Cortex of kidney (tissue), 1 donor: ENCODE measurements at places on chromosomes 1 and 21.

DNA sequence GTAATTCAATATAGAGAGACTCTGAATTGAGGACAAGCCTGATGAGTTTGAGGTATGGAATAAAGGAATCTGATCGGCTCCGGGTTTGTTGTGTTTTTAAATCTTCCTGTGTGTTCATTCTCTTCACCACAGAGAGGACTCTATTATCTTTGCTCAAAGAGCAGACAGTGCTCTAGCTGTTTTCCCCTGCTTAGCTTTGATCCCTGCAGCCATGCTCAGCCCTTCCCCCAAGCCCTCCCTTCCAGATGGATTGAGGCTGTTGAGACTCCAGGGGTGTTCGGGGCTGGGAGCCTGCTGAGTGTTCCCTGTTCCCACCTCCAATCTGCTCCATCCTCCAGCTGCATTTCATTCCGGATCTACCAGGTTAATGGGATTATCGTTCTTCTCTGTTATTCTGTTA lies 74.2 kb upstream of the CXADR start:
- DNase-seq: no peak

GRCh38 chr1:208888376-208888775 lies 644.2 kb upstream of the PLXNA2 start:
- DNase-seq: no peak

DNA sequence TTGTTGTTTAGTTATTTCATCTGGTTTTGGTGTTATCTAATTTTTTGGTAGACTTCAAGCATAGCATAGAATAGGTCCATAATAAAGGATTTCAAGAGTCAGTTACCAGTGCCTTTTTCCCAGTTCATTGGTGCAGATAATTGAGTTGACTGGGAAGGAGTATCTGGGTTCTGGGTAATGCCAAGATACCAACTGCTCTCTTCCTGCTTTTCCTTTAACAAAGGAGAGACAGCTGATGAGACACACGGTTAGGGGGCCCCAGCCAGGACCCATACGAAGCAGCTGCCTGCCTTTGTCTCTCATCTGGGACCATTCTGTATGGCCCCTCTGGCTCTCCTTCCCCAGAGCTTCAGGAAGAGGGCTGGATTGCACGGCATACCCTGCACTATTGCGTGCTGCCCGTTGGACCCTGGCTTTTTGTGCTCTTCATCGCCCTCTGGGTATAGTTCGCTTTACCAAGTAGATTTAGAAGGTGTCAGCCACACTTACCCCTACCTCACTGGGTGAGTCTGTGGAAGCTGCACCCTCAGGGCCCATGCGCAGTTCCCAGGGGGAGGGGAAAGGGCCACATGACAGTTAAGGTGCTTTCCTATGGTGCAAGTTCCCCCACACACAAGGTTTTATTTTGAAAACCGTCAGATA lies 7.0 kb downstream of the NAV1 start:
- DNase-seq: no peak

- DNase-seq: no peak
Measured at GRCh38 chr1:29939079-29939478, 702.8 kb downstream of the PTPRU start.

DNA sequence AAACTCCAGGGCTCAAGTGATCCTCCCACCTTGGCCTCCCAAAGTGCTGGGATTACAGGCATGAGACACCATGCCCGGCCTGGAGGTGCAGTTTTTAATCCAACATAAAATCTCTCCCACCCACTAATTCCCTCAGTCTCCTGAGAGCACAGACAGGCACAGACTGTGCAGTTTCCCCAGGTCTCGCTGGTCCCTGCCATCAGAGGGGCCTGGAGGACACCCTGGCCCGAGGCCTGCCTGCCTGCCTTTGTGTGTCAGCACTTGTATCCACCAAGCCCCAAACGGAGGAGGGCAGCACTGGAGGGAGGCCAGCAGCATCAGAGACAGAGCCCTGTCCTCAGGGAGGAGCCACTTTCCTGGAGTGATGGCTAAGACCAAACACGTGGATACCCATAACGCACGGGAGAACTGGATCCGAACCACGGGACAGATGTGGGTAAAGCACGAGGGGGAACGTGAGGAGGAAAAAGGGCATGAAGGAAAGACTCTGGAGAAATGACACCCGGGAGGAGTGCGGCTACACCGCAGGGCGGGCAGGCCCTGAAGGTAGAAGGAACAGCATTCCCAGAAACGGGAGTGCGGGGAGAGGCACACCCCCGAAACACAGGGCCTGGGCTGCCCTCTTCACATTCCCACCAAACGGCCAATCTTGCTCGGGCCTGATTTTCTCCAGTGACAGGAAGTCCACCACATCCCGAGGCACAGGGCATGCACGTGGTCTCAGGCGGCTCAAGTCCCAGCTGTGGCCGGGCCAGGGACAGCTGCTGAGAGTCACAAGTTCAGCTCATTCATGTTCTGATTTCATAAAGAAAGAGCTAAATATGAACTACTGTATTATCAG lies 29.7 kb downstream of the NPHP4 start:
- DNase-seq: no peak

GRCh38 chr1:183137782-183138181 lies 48.3 kb upstream of the LAMC2 start:
- no peak for DNase-seq

DNA sequence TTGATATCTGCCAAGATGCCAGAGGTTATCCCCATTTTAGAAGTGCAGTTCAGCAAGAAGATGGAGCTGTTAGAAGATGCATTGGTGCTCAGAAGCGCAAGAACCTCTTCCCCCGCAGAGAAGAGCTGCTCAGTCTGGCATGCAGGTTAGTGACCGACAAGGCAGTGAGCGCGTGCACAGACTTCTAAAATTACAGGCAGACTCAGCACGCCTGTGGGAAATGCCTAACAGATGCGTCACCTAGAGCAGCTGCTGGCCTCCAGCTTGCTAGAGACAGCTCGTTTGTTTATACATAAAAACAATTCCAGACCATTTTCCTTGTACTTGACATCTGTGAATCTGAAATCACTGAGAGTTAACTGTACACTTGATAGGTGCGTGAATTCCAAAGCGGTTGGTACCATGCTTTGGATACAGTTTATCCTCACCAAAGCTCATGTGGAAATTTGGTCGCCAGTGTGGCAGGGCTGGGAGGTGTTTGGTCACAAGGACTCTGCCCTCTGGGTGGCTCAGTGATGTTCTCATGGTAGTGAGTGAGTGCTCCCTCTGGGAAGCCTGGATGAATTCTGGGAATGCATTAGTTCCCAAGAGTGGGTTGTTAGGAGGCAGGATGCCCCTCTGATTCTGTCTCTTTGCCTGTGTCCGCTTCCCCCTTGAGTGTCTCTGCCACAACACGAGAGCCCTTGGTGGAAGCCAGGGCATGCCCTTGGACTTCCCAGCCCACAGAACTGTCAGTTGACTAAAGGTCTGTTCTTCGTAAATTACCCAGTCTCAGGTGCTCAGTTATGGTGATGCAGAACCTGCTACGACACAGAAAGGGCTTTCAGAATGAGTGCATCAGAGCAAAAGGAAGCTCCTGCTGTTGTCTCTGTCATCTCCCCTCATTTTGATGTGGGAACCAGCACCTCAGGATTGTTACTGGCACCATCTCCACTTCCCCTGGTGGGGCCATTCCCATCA lies 24.4 kb downstream of the SNAP47 start:
- DNase-seq: no peak

- no peak for DNase-seq
Measured at GRCh38 chr1:143665606-143666005, 306.2 kb downstream of the FAM72C start.

GRCh38 chr1:241817331-241817792 lies 30.6 kb upstream of the EXO1 start:
- DNase-seq: no peak

GRCh38 chr1:31423418-31423947 lies 10.5 kb downstream of the SERINC2 start:
- DNase-seq: no peak

DNA sequence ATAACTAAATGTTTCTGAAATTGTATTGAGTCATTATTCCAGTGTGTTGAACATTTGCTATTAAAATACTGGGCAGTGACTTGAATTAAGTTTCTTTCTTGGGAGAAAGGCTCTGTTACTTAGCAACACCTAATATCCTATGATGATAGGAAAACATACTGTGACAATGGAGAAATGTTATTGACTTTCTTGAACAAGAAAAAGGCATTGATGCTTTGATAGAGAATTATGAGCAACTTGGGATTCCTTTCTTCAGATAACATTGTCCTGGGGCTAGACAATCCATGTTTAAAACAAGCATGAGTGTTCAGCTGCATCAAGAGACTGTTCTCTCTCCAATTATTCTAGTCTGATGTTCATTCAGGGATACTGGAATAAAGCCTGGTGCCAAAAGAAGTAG lies 215.9 kb upstream of the L1TD1 start:
- no peak for DNase-seq

DNA sequence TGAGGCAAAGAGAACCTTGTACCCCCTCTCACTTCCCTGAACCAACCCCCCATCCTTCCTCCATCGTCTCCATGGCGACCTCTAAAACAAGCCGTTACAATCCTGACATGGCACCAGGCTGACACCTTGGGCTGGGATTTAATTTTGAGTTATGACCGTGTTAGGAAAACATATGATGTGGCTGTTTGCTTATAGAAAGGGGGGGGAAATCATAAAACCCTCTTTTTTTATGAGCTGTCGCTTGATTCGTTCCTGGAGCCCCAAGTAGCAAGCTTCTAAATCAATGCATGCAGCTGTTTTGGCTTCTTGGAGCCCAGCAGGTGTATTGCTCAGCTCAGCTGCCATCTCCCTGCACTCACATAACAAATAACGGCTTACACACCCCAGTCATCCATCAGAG lies 301.2 kb upstream of the SPAG17 start:
- no peak for DNase-seq

GRCh38 chr1:240092301-240093119 lies 827 bp downstream of the FMN2 start:
- DNase-seq: no peak

DNA sequence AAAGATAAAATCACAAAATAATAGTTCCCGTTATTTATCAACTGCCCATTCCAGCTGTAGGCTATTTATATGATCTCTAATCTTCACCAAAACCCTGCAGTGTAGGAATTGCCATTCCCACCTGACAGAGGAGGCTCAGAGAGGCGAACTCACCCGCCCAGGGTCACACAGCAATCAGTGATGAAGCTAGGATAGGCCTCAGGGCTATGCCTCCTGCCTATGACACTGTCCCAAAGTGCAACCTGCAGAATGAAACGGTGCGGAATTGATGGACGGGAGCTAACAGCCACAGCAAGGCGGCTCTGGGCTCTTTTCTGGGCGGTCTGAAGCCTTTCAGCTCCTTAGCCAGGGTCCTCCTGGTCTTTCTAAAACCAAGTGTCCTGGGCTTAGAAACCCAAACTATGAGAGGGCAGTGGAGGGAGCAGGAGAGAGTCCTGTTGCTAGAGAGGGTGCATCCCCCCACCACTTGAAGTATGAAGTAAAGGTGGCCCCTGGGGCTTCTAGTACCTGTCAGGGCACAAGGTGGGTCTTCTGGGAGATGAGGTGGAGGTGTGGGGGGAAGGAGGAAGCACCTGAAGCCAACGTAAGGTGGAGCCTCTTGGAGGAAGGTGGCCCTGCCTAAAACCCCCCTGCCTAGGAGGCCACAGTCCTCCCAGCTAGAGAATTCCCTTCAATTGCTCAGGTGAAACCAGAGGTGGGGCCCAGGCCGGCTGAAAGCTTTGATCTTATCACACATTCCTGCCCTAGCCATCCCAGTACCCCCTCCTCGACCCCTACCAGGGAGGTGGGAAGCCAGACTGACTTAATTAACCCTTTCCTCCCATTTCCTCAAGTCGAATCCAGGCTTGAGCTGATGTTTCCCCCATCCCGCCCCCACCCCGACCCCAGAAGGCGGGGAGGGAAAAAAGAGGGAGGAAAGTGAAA lies 14.8 kb downstream of the HSPG2 start:
- no peak for DNase-seq

DNA sequence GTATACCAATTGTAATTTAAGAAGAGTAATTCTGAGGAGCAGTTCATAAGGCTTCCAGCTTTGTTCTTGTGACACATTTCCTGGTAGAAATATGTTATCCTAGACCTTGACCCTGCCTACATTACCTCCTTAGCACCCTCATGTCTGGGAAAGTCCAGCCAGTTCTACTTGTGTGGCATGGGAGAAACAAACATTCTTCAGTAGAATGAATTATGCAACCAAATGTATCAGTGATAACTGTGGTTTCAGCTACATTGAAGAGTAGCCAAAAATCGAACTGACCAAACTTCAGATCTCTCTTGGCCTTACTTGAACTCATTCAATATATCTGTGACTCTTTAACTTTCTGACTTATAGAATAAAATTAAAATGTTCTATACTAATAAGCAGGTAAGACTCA lies 308.1 kb upstream of the LYPLAL1 start:
- no peak for DNase-seq

DNA sequence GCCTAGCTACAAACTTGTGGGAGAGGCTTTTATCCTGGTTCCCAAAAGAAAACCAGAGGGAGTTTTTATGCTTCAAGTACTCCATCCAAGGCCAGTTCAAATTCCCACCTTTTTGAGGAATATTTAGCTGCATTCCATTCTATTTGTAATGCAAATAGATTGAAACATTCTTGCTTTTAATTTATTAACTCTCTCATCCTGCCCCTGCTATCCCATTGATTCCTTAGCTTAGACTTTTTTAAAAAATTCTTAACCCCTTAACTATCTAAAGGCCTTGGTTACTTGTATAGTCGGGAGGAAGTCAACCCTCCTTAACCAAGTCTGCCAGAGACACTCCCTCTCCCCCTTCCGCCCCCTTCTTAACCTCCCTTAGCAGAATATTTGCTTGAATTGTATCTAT lies 2.5 kb upstream of the MOV10 start:
- DNase-seq: no peak

DNA sequence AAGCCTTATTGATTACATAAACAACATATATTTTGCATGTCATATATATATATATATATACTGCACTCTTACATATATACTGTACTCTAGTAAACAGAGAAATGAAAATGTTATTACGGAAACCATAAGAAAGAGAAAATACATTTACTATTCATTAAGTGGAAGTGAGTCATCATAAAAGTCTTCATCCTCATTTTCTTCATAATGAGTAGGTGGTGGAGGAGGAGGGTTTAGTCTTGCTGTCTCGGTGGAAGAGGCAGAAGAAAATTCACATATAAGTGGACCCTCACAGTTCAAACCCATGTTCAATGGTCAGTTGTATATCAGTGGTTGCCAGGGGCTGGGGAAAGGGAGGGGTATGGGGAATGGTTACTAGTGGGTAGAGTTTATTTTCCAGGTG lies 8.0 kb upstream of the IFNLR1 start:
- DNase-seq: no peak

GRCh38 chr1:2212274-2212531 lies 15.9 kb upstream of the SKI start:
- no peak for DNase-seq
